NCI-H2227 treated with DMSO at 0.1 percent for 48 hours (cell line): ENCODE measurements at places on chromosomes 2 and 18.

- DNase-seq, result no peak
These were observed 122.7 kb upstream of the SMAD7 start for GRCh38 chr18:49073437-49073836.

DNA sequence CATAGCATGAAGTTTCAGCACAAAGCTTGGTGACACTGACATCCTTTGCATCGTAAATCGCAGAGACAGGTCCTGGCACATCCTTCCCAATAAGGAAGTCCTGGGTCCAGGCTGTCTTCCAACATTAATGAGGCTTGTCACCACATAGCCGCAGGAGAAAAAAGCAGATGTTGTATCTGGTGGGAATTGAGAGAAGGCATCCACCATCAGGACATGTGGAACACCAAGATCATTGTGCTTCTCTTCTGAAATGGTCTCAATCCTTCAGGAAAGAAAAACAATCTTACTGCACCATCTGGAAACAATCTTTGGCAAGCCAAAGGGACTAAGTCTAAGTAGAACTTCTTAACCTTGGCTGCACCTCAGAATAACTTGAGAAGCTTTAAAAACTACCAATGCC, 119.0 kb upstream of the ARHGAP28 start:
- DNase-seq, result no peak

DNA sequence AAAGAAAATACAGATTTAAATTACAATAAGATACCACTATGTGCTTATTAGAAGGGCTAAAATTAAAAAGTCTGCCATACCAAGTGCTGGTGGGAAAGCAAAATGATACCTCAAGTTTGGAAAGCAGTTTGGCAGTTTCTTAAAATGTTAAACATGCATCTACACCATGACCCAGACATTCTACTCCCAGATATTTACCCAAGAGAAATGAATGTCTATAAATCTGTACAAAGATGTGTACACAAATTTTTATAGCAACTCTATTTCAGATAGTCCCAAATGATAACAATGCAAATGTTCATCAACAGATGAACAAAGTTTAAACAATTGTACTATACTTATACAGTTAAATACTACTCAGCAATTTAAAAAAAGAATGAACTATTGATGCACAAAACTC, 7.1 kb upstream of the DSG4 start:
- DNase-seq, result no peak

DNA sequence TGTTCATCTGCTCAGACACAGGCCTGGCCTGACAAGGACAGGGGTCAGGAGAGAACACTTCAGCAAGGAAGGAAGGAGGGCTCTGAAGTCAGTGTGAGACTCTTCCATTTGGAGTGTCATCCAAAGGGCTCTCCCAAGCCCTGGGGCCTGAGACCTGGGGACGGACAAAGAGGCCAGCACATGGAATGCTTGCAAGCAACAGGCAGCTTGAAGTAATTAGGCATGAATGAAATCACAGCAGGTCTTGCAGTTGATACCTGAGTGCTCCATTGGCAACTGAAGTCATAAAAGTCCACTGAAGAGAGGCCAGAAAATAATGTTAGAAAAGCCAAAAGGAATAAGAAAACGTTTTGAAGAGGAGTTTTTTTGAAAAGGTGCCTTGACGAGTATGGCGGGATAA, 231.7 kb downstream of the VAPA start:
- DNase-seq, result no peak

- DNase-seq, result no peak
These were observed 352.0 kb downstream of the TNS1 start for GRCh38 chr2:217650716-217651360.

DNA sequence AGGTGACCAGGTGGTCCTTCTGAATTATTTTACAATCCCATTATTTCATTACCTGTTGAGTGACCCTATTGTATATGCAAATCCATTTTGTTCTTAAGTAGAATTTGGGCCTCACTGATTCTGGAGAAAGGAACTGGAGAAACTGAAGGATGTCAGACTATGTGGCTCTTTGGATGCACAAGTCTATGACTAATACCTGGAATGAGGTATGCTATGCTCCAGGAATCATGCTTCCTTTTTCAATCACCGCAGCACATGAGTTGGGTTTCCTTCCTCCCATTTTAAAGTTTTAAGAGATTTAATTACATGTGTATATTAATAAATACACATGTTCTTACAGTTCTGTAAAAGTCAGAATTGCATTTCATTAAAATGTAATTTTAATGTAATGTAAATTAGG, 253.9 kb upstream of the VWC2L start:
- no peak for DNase-seq

DNA sequence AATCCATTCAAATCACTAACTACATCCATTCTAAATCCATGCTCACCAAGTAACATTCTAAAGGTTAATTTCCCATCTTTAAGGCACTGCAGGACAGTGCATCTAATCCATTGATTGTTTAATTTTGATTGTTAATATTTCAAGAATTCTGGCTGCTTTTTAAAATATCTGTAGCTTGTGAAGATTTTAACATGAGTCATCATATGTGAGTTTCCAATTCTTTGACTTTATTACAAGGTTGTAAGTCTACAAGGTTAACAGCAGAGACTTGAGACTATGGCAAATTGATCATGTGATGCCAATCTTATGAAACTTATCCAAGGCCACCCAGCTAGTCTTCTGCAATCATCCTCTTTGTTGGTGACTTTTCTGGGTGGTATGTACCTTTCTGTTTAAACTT, 349.2 kb upstream of the ZC3H15 start:
- DNase-seq, result no peak
